Activated CD8-positive, alpha-beta memory T cell treated with anti-CD3 and anti-CD28 coated beads, Interleukin-2, amount 50 U/mL, for 48 hours (primary cell): ENCODE measurements at places on chromosomes 2 and 18.

- DNase-seq, result no peak
Measured at GRCh38 chr2:218711550-218711929, 905 bp downstream of the TTLL4 start.

DNA sequence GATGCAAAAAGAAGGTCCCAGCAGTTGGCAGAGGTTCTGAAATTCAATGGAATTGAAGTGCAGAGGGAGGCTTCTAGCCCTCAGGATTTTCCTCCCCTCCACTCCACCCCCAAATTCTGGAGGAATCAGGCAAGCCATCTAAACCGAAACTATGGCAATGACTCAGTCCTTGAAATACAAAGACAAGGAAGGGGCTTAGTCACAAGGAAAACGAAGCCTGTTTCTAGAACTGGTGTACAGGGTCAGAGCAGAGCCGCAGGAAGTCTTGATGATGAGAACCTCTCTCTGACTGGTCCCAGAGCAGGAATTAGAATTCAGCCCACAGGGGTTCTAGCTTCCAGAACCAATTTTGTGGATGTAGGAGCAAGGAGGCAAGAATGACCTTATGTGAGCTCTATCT is 111.7 kb upstream of the SCN1A start:
- DNase-seq, result no peak

DNA sequence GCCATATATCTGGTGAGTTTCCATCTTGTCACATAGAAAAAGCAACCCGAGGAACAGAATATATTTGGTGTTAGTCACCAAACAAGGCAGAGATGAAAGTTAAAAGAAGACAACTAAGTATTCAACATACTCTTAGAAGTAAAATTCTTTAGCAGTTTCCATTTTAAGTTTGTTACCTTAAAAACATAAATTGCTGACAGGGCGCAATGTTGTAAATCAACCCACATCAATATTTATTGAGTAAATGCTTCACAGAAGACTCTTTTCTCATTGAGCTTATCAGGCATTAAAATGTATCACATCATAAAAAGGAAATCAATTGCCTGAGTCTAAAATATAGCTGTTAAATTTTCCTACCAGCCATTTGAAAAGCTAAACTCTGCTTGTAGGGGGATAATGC is 603.0 kb downstream of the FBXO15 start:
- no peak for DNase-seq

GRCh38 chr18:23951206-23951605 is 63.3 kb upstream of the TTC39C start:
- DNase-seq, result no peak

DNA sequence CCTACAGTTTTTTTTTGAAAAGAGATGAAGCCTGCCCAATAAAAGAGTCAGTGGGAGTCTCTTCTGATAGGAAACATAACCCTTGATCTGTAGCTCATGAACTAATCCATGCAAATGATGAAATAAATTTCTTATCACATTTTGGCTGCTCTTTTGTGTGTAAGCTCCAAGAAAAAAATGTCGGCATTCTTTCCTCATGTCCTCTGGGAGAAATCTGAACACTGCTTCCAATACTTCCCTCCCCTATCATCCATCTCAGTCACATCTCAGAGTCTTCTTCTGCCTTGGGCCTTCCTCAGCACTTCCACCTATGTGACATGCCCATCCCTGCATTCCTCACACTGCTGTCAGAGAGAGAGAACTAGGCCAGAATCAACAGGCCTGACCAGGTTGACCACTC is 395.7 kb upstream of the ST6GAL2 start:
- DNase-seq, result no peak

DNA sequence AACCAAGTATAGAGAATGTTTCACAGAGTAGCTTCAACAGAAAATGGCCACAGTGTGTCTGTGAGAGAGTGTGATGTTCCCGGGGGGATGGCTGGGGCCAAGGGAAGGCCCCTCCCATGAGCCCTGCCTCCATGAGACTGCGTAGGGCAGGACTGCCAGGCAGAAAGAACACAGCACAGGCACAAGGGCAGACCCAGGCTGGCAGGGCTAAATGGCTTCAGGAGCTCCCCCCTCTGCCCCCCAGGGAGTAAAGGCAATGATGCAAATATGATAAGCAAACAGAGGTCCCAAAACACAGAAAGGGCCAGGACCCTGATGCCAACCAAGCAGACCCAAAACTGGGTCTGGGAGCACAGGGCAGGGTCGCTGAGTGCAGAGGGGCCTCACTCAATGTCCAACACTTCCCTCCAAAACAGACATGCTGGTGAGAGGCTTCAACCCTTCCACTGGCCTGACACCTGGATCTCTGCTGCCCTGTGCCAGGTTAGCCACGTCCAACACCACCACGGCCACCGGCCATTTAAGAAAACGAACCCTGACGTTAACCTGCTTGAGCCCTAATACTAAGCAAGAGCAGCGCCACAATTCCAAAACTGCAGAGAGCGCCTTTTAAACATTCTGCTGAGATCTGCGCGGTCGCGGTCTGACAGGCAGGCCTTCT is 90.3 kb downstream of the HDAC4 start:
- DNase-seq, result peak; percentile 32

- DNase-seq, result no peak
Measured at GRCh38 chr18:3603421-3604234, 153.7 kb downstream of the TGIF1 start.
